Activated T-cell treated with anti-CD3 and anti-CD28 coated beads, Interleukin-2, amount 50 U/mL, for 24 hours (primary cell): ENCODE measurements at places on chromosomes 13 and 19.

DNA sequence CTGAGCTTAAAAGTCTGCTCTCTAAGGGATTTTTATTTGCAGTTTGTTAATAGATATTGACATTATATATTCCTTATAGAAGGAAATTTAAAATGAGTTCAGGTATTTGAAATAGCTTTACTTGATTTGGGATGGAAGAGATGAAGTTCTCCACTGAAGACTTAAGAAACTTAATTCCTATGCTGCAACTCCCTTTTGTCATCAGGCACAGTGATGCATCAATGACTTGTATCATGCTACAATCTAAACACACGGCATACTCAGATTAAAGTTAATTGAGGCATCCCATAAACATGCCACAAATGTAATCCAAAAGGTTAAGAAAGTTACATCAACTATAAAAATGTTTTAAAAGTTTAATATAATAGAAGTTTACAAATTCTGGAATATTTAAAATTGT is 109.0 kb downstream of the STARD13 start:
- peaks cover 21% of the 10 kb centered on the region for H3K27me3 ChIP-seq
- H3K4me3 ChIP-seq, result no peak overlapping the region

- H3K27me3 ChIP-seq, result peaks cover 2% of the 10 kb centered on the region
- peak overlapping the region; percentile 85 for H3K27ac ChIP-seq
- H3K4me3 ChIP-seq, result no peak overlapping the region
- DNase-seq, result no peak
- H3K36me3 ChIP-seq, result peaks cover 3% of the 10 kb centered on the region
- H3K4me1 ChIP-seq, result peaks cover 22% of the 10 kb centered on the region
Measured at GRCh38 chr13:71291842-71292146, 575.2 kb downstream of the DACH1 start.

- H3K4me3 ChIP-seq, result no peak overlapping the region
- H3K27ac ChIP-seq, result no peak overlapping the region
- no peaks in the 10 kb centered on the region for H3K4me1 ChIP-seq
- DNase-seq, result no peak
- H3K27me3 ChIP-seq, result peaks cover 31% of the 10 kb centered on the region
Measured at GRCh38 chr13:97568850-97569249, 134.9 kb downstream of the RAP2A start.

DNA sequence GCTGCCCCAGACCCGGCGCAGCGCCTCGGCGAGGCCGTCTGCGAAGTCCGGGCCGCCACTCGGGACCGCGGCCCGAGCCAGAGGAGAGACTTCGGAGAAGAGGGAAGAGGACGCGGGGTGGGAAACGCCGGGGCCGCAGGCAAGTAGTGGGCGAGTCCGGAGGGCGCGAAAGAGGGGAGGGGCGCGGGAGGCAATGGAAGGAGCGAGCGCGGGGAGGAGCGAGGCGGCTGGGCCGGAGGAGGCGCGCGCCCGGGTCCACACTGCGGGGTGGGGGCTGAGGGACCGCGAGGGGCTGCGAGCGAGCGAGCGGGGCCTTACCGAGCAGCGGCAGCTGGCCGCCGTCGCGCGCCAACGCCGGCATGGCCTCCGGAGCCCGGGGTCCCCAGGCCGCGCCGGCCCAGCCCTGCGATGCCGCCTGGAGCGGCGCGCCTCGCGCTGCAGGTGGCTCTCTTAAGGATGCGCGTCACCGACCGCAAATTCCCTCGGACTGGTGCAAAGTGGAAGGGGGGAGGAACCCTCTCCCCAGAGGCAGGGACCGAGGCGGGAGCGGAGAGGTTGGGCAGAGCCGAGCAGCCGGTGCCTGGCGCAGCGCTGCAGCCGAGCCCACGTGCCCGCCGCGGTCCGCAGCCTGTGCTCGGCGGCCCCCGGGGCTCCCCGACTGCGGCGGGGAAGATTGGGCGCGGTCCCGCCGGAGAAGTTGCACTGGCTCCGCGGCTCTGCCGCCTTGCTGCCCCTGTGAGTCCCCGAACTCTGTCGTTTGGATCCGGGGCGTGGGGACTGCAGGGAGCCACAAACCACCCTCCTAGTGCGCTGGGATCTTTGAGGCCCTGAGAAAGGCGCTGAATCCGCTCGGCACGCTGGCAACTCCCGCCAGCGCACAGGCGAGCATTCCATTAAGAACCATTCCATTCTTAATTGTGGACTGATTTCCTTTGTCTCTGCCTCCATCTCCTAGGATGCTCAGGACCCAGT is at the start of gene FLT3:
FLT3 (minus strand) TSS at position 427 of the 972 bp plus-strand sequence; CDS start at position 361, 66 bp downstream.
- DNase-seq, result peak; percentile 64
- peaks cover 78% of the 10 kb centered on the region for H3K27me3 ChIP-seq
- no peaks in the 10 kb centered on the region for H3K36me3 ChIP-seq
- H3K4me3 ChIP-seq, result peak within 1 kb of the TSS; percentile 67

DNA sequence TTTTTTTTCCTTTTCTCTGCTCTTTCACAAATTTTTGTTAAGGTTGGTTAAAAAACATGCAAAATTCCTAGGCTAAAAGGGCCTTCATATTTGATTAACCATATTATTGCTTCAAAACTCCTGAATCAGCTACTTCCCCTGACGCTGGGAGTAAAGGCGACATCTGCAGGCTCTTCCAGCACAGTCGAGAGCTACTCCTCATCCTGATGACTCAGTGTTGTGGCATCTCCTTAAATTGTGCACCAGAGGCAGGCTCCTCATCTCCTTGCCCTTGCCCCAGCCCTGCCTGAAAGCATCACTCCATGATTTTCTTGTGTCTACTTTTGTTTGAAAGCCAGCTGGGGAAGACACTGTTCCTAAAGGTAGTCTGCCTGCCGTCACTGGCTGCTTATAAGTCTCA is 24.5 kb upstream of the SOX1 start:
- peaks cover 69% of the 10 kb centered on the region for H3K27me3 ChIP-seq
- no peak overlapping the region for H3K4me3 ChIP-seq
- H3K36me3 ChIP-seq, result no peaks in the 10 kb centered on the region
- no peak for DNase-seq
- H3K4me1 ChIP-seq, result no peaks in the 10 kb centered on the region
- H3K27ac ChIP-seq, result no peak overlapping the region

- no peaks in the 10 kb centered on the region for H3K36me3 ChIP-seq
- DNase-seq, result no peak
- H3K4me3 ChIP-seq, result no peak overlapping the region
- no peak overlapping the region for H3K27ac ChIP-seq
- no peaks in the 10 kb centered on the region for H3K4me1 ChIP-seq
Measured at GRCh38 chr19:45327404-45328143, 4.9 kb upstream of the CKM start.

DNA sequence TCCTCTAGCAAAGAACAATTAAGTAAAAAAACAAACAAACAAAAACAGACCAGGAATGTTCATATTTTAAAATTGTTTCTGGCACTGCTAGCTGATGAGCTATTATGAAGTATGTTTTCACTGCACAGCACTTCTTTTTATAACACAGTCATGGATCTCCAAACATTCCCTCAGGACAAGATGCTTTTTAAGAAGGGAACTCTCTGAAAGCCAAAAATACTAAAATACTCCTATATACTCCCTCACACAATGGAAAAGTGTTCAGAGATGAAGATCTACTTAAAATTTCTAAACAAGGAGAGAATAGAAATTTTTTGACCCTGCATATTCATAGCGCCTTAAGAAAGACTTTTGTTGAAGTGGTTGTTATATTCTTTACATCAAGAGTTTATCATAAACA is 926.8 kb downstream of the DIAPH3 start:
- DNase-seq, result no peak
- no peak overlapping the region for H3K27ac ChIP-seq
- no peaks in the 10 kb centered on the region for H3K4me1 ChIP-seq
- H3K27me3 ChIP-seq, result peaks cover 9% of the 10 kb centered on the region

GRCh38 chr19:1768248-1768647 is 14.9 kb downstream of the ONECUT3 start:
- peaks cover 2% of the 10 kb centered on the region for H3K4me1 ChIP-seq
- no peak for DNase-seq
- no peaks in the 10 kb centered on the region for H3K36me3 ChIP-seq
- H3K4me3 ChIP-seq, result no peak overlapping the region

- H3K4me1 ChIP-seq, result peaks cover 1% of the 10 kb centered on the region
- no peak overlapping the region for H3K27ac ChIP-seq
- peaks cover 13% of the 10 kb centered on the region for H3K27me3 ChIP-seq
- no peak overlapping the region for H3K4me3 ChIP-seq
- no peak for DNase-seq
Measured at GRCh38 chr19:29384656-29385055, 141.1 kb upstream of the VSTM2B start.

GRCh38 chr19:48603001-48603400 is 3.5 kb upstream of the SPACA4 start:
- H3K27me3 ChIP-seq, result no peaks in the 10 kb centered on the region
- H3K4me1 ChIP-seq, result no peaks in the 10 kb centered on the region
- DNase-seq, result no peak

DNA sequence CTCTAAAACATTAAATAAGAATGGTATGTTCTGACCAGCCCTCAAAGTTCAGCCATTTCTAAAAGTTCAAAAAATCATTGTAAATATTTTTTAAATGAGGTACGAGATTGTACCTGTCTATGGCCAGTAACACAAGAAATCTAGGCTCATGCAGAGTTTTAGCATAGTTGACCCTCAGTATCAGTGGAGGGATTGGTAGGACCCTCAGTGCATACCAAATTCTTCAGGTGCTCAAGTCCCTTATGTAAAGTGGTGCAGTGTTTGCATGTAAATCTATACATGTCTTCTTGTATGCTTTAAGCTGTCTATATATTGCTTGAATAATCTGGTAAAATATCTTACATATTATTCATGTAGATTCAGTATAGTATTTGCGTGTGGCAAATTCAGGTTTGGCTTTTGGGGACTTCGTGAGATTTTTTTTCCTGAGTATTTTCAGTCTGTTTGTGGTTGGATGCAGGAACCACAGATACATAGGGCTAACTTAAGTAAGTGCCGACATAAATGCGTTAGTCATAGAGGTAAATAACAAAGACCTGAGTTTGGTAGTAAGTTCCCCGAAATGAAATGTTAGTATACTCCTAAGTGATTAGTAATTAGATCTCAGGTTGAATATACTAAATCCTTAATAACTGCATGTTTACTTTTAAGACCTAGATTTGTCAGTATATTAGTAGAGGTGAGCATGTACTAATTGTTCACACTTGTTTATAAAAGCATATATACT is 7.8 kb downstream of the MIR17HG start:
- H3K4me3 ChIP-seq, result peak overlapping the region; percentile 12
- peaks cover 83% of the 10 kb centered on the region for H3K36me3 ChIP-seq
- H3K27me3 ChIP-seq, result no peaks in the 10 kb centered on the region
- peak overlapping the region; percentile 66 for H3K27ac ChIP-seq

- peak overlapping the region; percentile 29 for H3K27ac ChIP-seq
- H3K4me1 ChIP-seq, result peaks cover 26% of the 10 kb centered on the region
- peaks cover 2% of the 10 kb centered on the region for H3K27me3 ChIP-seq
- H3K4me3 ChIP-seq, result no peak overlapping the region
- DNase-seq, result peak; percentile 68
Measured at GRCh38 chr19:46579361-46579879, 21.7 kb upstream of the CALM3 start.

- peak overlapping the region; percentile 37 for H3K4me3 ChIP-seq
- DNase-seq, result no peak
- no peak overlapping the region for H3K27ac ChIP-seq
- H3K27me3 ChIP-seq, result no peaks in the 10 kb centered on the region
Measured at GRCh38 chr19:5205381-5205780, 135.2 kb downstream of the PTPRS start.

- H3K36me3 ChIP-seq, result no peaks in the 10 kb centered on the region
- no peak for DNase-seq
- no peaks in the 10 kb centered on the region for H3K27me3 ChIP-seq
- no peak overlapping the region for H3K4me3 ChIP-seq
- no peak overlapping the region for H3K27ac ChIP-seq
Measured at GRCh38 chr13:53260594-53260993, 232.0 kb downstream of the OLFM4 start.

DNA sequence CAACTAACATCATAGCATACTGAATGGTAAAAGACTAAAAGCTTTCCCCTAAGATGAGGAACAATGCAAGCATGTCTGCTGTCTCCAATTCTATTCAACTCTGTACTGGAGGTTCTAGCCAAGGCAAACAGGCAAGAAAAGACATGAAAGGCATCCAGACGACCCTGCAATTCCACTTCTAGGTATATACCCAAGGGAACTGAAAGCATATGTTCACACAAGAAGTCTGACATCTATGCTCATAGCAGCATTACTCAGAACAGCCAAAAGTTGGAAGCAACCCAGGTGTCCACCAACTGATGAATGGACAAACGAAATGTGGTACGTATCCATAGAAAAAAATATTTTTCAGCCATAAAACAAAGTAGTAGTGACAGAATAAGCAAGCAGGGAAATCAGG is 39.1 kb downstream of the PEPD start:
- no peaks in the 10 kb centered on the region for H3K4me1 ChIP-seq
- peaks cover 92% of the 10 kb centered on the region for H3K36me3 ChIP-seq
- H3K27ac ChIP-seq, result no peak overlapping the region
- no peak for DNase-seq
- H3K4me3 ChIP-seq, result no peak overlapping the region
- H3K27me3 ChIP-seq, result no peaks in the 10 kb centered on the region

- DNase-seq, result no peak
- no peaks in the 10 kb centered on the region for H3K27me3 ChIP-seq
- H3K4me3 ChIP-seq, result no peak overlapping the region
- no peak overlapping the region for H3K27ac ChIP-seq
- no peaks in the 10 kb centered on the region for H3K36me3 ChIP-seq
Measured at GRCh38 chr19:32022731-32023563, 322.5 kb upstream of the ZNF507 start.

DNA sequence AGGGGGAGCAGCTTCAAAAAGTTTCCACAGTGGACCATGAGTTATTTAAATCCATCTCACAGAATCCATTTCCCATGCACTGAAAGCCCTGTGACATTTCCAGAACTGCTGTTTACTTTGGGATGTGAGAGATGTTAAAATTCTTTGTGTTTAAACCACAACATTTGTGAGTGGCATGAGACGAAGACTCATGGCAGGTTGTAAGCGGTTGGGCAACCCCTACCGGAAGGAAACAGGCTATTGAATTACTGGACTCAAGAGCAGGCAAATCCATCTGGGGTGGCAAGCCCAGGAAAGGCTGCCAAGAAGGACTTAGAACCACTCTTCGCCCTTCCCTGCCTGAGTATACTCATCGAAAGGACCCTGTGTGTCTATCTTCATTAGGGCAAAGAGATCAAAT is 22.3 kb upstream of the CLDN10 start:
- H3K4me3 ChIP-seq, result no peak overlapping the region
- DNase-seq, result no peak
- peaks cover 48% of the 10 kb centered on the region for H3K27me3 ChIP-seq
- peaks cover 2% of the 10 kb centered on the region for H3K4me1 ChIP-seq

- no peak overlapping the region for H3K27ac ChIP-seq
- DNase-seq, result no peak
- no peaks in the 10 kb centered on the region for H3K27me3 ChIP-seq
- no peaks in the 10 kb centered on the region for H3K36me3 ChIP-seq
Measured at GRCh38 chr13:85216576-85216975, 582.6 kb downstream of the SLITRK6 start.

DNA sequence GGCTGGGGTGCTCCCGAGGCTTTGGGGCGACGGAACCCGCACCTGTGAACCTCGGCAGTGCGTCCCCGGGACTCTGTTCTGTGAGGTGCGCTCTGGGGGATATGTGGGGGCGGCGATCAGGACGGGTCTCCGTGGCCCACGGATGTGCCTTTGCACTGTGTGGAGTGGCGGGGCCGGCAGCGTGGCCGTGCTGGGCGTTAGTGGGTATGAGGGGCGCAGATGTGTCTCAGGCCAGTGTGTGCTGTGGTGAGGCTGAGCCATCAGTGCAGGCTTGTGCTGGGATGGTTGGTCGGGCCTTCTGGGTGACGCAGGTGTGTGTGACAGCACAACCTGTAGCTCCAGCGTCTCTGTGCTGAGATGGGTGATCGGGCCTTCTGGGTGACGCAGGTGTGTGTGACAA is 16.9 kb downstream of the ZNF331 start:
- H3K4me3 ChIP-seq, result peak overlapping the region; percentile 89
- no peak for DNase-seq
- H3K4me1 ChIP-seq, result peaks cover 33% of the 10 kb centered on the region
